Osteoblast (primary cell): ENCODE measurements at places on chromosomes 7 and 10.

DNA sequence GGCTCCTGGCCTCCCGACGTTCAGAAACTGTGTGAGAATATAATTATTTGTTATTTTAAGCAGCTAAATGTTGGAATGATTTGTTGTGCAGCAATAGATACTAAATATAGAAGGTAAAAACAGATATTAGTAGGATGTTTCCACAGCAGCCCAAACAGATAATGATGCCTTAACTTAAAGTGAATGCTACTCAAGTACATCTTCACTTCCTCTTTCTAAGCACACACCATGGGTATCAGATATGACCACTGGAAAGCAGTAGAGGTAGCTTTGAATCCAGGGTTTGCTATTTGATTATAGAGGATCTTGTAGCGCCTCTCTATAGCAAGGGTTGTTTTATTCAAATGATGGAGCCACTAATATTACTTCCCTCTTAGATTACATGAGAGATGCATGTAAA, 38.2 kb upstream of the BET1 start:
- no peak for DNase-seq

- no peak for DNase-seq
These were observed 4.4 kb downstream of the PLAU start for GRCh38 chr10:73915206-73915851.

- DNase-seq, result no peak
These were observed 44.4 kb upstream of the KLF6 start for GRCh38 chr10:3829156-3830050.

DNA sequence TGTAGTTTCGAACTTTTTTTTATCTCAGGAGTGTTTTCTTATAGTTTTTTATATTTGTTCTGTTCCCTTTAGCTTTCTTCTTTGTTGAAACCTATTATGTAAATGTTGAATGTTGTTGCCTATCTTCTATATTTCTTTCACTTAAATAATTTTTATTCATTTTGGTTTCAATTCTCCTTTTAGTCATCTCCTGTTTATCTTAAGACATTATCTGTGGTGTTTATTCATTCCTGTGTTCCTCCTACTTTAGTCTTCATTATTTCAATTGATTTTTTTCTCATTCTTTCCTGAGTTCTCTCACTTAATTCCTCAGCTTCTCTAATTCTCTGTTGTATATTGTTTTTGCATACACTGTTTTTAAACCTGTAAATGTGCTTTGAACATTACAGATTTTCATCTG, 64.1 kb downstream of the XPNPEP1 start:
- DNase-seq, result no peak

GRCh38 chr7:40520986-40521738, 386.4 kb downstream of the SUGCT start:
- DNase-seq, result no peak

- DNase-seq, result no peak
These were observed 26.0 kb downstream of the EN2 start for GRCh38 chr7:155483868-155484325.

DNA sequence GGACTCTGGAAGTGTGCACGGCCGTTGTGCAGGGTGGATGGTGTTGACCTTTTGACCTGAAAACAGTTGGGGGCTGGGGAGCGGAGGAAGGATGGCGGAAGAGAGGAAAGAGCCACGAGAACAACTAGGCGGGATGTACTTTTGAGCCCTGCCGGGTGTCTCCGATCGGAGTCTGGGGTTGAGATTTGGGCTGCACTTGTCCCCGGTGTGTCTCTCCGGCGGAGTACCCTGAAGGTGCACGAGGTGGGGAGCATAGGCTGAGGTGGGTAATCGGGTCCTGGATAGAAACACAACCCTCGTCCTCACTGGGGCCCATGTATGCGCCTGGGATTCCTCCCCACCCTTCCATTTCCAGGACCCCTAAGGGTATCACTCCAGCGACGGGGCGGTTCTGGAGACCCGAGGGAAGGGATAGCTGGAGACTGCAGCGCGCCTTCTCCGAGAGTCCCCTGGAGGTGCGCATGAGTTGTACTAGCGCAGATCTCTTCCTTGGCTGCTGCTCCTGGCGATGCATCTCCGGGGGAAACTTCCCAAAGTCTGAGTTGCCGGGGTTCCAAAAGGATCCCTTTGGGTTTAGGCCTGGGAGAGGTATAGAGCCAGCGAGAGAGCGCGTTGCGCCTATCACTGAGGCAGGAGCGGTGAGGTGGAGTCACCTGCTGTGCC, 4.6 kb upstream of the HMX2 start:
- peak; percentile 79 for DNase-seq

DNA sequence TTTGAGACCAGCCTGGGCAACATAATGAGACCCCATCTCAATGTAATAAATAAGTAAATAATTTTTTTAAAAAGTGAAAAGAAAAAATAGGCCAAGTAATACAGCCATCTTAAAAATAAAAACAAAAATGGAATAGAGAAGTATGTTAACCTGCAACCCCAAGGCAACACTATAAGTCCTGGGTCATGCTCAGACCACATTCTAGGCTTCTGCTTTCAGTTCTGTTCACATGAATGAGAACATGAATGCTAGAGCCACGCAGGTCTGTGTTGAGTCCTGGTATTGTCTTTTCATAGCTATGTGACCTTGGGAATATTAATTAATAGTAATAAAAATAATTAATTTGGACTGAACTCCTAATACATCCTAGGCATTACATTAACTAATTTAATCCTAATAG, 284.0 kb downstream of the AUTS2 start:
- no peak for DNase-seq
